ENCODE measurements at places on chromosomes 3 and 15. TPM values are rescaled to one million over a fixed set of nuclear protein-coding genes. Genes with fewer than 3 reads are reported as not detected.

The LRRIQ4 gene
- total RNA-seq, result not detected

The SNX33 gene
- 13.4 TPM for total RNA-seq

The CKMT1A gene
- not detected for total RNA-seq

The RASL12 gene
- 4.7 TPM for total RNA-seq

- no peak for DNase-seq
Measured at GRCh38 chr15:81117136-81117535, 16.9 kb upstream of the CFAP161 start.

DNA sequence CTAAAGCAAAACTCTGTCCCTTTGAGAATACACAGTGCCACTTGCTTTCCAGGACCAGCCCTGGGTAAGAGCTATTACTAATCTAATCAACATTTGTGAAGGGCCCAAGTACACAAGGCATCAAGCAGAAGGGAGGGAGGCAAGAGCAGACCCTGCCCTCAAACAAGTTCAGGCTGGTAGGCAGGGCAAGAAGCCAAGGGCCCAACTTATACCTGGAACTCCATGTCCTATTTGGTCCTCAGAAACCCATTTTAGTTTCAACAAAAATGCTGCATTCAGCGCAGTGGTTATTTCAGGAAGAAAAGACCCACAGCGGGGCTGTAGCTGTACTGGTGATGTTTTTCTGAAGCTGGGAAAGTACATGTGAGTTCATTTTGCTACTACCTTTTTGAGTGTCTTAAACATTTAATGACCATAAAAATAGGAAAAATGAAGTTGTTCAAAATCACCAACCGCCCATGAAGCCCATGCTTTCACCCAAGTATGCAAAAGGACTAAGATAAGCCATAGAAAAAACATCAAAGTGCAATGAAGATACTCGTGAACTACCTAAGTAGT is 2.8 kb downstream of the RPS17 start:
- DNase-seq, result no peak

GRCh38 chr15:68298336-68298735 is 20.8 kb downstream of the FEM1B start:
- DNase-seq, result no peak

GRCh38 chr3:45258317-45258716 is 32.2 kb upstream of the TMEM158 start:
- no peak for DNase-seq

DNA sequence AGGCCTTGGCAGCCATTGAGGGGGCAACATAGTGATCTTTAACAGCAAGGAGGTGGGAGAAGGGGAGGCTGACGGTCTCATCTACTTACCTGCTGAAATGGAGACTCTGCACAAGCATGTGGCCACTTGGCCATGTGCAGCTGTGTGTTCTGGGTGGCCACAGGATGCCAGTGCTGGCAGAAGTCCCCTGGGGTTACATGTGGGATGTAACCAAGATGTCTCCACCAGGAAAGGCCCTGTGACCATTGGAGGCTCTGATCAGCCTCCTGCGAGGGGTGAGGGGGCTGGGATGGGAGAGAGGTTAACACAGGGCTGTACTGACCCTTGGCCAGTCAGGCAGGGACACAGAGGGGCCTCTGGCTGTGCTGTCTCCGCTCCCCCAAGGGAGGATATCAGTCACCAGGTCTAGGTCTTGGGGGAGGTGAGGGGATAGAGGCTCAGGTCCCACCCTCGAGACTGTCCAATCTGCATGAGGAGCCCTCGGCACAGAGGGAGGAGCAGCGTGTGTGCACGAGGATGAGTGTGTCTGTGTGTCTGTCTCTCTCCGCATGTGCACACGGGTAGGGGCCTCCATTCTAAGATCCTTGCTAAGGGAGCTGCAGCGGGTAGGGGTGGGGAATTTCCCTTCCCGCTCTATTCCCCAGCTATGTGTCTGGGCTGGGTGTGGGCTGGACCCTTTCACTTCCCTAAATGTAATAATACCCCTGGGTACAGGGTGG is 19.5 kb downstream of the PRKCD start:
- no peak for DNase-seq
